ENCODE measurements at places on chromosomes 5 and 9.

DNA sequence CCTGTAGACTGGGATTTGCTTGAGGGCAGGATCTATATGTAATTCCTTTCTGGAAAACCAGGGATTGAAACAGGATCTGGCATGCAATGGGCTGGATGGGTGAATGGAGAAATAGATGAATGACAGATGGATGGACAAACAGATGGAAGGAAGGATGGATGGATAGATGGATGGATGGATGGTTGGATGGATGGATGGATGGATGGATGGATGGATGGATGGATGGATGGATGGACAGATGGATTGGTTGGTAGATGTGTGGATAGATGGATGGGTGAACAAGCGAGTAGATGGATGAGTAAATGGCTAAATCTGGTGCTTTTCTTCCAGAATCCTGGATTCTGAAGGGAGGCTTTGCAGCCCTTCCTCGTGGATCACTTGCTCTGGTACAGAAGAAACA, 162.5 kb upstream of the SMIM23 start:
- DNase-seq: no peak

DNA sequence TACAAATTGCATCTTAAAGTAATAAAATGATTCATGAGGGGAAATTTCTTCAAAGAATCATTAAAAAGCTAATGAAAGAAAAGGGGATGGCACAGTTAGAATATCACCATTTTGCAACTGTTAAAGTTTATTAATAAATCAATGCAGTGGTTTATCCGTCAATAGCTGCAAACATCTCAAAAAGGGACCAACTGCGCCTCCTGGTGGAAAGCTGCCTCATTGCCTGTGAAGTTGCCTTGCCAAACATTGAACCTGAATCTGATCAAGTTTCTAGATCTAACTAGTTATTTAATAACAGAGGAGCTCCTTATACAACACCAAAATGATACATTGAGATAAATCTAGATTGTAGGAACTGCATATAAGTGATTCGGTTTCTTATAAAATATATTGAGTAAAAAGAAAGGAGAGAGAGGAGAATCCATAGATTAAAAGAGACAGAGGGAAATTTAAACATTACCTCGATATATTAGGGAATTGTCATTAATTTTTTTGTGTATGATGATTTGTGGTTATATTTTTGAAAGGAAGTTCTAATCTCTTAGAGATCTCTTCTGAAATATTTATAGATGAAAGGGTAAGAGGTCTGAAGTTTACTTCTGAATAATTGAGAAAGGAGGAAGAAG, 6.9 kb upstream of the NDUFB6 start:
- DNase-seq: peak; percentile 59

DNA sequence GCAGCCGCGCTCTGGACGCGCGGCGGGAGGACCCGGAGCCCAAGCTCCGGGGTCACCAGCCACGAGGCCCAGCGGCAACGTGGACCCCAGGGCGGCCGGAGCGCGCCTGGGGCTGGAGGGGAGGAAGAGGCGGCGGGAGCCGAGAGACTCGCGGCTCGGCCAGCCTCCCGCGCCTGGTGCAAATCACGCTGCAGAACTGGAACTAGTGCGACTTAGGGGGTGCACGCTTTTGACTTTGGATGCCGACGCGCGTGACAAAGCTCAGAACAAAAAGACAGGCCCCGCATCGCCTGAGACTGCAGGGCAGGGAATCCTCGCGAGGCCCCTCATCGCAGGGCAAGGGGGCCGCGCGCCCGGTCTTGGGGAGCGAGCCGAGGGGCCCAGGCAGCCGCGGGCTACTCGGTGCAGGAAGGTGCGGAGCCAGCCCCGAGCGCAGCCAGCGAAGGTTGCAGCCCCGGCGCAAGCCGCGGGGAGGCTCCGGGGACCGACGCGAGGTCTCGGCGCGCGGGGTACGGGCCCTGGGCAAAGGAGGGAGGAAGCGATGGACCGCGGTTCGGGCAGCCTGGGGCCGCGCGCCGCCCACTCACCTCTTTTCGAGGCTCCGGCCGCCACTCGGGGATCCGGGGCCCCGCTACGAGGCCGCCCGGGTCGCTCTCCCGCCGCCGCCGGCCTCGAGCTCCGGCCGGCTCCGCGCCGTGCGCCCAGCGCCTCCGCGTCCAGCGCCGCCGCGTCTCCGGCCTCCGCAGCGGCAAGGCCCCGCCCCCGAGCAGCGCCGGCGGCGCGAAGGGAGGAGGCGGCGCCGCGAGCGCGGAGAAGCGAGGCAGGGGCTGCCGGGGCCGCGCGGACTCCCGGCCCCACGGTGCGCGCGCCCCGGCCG, at the start of gene GOLM1:
Gene GOLM1 (minus strand): TSS at position 735 of the 877 bp plus-strand sequence. CDS start 20,238 bp downstream, outside the sequence.
- peak; percentile 44 for DNase-seq

DNA sequence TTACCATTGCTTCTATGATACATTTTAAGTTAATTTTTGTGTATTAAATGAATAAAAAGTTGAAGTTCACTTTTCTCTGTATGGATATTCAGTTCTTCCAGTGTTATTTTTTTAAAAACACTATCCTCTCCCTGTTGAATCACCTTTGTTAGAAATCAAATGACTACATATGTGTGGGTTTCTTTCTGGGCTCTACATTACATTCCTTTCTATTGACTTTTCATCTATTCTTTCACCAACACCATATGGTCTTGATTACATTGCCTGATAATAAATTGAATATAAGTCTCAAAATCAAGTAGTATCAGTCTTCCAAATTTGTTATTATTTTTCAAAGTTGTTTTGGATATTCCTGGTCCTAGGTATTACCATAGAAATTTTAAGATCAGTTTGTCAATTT, 7.3 kb upstream of the RASEF start:
- no peak for DNase-seq

- no peak for DNase-seq
Measured at GRCh38 chr9:109198736-109199382, 31.8 kb upstream of the FRRS1L start.

GRCh38 chr5:82205005-82205404, 73.1 kb downstream of the RPS23 start:
- DNase-seq: no peak

DNA sequence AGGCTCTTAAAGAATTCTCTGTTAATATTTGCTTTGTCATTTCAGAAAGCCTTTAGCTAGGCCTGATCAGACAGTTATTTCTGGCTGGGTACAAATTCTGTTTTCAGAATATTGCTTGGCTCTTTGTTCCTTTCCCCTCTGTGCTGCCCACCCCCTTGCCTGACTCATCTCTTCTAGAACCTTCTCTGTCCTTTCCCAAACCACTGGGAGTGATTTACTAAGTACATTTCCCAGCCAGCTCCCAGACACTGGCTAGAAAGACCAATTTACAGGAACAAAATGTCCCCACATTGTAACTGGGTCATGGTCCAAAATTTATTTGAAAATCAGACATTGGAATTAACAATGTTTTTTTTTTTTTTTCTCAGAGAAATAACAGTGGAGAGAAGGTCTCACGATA, 133.1 kb upstream of the MAP1B start:
- DNase-seq: no peak

- no peak for DNase-seq
Measured at GRCh38 chr9:116390303-116391228, 237.0 kb downstream of the PAPPA start.

- no peak for DNase-seq
Measured at GRCh38 chr5:103744159-103744558, 181.6 kb upstream of the NUDT12 start.

DNA sequence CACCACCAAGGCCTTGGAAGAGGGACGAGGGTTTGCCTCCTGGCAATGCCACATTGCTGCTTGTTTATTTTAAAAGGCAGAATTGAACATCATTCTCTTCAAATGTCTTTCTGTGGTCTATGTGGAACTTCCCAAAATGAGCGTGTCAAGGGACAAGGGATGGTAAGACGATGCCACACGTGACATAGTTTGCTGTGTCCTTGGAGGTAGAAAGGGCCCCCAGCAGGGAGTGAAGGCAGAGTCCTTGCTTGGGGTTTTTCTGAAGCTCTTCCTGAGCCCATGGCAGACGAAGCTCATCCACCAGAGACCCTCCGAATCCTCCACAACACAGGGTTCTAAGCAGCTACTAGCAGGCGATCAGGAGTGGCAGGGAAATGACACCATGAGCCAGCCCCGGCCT, 28.3 kb downstream of the PRRX2 start:
- DNase-seq: no peak

GRCh38 chr5:113825176-113825575, 311.7 kb downstream of the YTHDC2 start:
- DNase-seq: no peak

DNA sequence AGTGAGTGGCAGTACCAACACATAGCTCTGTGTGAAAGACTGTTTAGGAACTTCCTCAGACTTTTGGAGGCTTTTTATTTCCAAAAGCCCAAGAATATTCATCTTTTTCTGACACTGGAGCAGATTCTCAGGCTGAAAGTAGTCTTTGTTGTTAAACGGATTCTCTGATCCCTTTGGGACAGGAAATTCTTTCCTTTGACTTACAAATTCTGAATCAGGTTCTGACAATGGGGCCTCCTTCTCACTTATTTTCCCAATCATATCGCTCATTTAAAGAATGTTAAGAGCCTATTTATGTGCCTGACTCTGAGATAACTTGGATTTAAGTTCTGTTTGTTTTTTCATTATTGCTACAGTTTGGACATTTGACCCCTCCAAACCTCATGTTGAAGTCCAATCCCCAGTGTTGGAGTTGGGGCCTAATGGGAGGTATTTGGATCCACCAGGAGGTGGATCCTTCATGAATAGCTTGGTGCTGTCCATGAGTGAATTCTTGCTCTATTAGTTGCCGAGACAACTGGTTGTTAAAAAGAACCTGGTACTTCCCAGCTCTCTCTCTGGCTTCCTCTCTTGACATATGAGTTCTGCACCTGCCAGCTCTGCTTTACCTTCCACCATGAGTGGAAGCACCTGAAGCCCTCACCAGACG, 4.1 kb upstream of the ADGRV1 start:
- DNase-seq: no peak

- DNase-seq: no peak
Measured at GRCh38 chr9:124197177-124198095, 60.3 kb upstream of the NEK6 start.

DNA sequence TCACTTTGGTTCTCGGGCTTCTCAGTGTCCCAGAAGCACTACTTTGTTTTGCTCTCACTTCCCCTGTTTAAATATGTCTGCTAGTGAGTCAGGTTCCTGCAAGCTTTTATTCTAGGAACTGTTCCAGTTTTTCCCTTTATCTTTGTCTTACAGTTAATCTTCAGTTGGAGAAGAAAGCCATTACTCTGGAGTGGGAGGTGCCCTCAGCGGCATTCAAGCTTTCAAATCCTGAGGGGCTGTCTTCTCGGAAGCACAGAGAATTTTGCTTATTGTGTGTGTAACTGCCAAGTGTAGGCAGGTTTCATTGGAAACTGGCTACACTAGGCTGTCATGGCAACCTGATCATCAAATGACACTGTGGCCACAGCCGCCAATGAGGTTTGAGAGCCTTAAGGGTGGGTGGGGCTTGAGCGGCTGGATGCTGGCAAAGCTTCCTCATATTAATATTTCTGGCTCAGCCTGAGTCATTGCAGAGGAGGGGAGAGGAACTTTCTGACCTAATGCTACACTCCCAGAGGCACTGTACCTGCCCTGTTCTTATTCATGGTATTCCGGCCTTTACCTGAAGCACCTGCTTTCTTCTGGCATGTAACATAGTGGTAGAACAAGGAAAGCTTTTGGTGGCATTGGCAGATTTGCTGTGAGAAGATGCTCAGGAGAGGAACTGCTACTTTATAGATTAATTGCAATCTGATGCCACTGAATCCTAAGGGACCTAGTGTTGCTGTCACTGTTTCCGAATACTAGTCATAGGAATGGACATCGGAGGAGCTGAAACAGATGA, 26.3 kb downstream of the SLC25A25 start:
- peak; percentile 73 for DNase-seq

DNA sequence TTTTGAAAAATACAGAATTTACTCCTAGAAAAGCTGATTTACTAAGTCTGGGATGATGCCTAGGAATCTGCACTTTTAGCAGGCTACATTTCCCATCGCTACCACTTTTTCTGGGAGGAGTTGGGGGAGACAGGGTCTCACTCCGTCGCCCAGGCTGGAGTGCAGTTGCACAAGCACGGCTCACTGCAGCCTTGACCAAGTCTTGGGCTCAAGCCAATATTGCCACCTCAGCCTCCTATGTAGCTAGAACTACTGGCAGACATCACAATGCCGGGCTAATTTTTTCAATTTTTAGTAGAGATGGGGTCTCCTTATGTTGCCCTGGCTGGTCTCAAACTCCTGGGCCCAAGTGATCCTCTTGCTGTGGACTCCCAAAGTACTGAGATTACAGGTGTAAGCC, 85.9 kb downstream of the NR6A1 start:
- no peak for DNase-seq

- DNase-seq: peak; percentile 61
Measured at GRCh38 chr5:98513380-98513779, 260.1 kb upstream of the RGMB start.

GRCh38 chr9:114116126-114116747, 17.1 kb upstream of the KIF12 start:
- no peak for DNase-seq

DNA sequence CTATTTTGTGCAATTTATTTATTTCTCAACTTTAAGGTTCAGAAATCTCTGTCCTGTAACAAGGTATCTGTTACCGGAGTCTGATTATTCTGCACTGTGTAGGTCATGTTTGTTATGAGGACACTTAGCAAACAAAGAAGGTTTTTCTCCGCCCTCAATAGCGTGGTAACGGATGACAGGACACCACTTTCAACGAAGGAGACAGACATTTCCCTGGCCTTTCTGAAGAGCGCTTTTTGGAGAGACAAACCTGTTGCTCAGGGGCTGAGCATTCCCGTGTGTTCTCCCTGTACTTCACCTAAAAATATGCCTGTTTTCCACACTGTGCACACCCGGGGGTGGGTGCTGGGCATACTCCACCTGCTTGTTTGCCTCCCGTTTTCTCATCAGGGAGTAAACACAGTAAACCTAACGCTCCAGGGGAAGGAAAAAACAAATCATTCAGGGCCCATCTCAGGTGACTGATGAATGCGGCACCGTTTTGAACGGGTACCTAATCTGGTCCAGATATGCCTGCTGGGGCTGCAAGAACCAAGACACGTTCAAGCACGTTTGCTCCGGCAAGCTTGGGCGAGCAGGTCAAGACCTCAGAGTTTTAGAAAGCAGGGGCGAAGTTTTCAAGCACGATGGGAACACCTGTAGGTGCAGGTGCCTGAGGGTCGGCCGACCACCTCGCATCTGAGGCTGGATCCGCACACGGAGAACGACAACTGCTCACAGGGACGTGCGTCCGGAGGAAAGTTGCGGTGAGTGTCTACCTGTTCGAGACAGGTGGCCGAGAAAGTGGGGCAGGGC, 859 bp downstream of the RETREG1 start:
- peak; percentile 32 for DNase-seq
